ENCODE measurements at places on chromosomes 5 and 9.

DNA sequence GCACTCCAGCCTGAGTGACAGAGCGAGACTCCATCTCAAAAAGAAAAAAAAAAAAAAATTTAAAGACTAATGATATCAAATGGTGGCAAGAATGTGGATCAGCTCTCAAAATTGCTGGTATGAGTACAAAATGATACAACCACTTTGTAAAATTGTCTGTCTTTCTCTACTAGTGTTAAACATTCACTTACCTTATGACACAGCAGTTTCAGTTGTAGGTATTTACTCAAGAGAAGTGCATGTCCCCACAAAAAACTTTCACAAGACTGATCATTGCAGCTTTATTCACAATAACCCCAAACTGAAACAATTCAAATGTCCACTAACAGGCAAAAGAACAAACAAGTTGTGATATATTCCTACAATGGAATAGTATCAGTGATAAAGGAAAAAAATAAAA, 14.7 kb upstream of the CETN3 start:
- no peak for DNase-seq

DNA sequence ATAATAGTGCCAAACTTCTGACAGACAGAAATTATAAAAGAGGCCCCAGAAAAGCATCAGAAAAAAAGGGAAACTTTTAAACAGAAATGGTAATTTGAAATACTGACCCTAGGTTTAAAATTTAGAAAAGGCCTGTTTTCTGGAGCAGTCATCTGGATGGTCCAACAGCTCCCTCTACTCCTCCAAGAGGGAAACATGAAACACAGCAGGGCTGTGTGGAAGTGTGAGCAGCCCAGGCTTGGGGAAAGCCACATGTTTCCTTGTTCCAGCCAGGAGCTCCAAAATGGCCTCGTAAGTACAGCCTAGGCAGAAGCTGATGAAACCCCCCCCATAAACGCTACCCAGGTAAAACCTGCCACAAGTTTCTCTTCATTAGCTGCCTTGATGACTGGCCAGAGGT, 499.3 kb upstream of the ADAMTS16 start:
- no peak for DNase-seq

- no peak for DNase-seq
Measured at GRCh38 chr9:34338665-34339385, 9.5 kb downstream of the NUDT2 start.

DNA sequence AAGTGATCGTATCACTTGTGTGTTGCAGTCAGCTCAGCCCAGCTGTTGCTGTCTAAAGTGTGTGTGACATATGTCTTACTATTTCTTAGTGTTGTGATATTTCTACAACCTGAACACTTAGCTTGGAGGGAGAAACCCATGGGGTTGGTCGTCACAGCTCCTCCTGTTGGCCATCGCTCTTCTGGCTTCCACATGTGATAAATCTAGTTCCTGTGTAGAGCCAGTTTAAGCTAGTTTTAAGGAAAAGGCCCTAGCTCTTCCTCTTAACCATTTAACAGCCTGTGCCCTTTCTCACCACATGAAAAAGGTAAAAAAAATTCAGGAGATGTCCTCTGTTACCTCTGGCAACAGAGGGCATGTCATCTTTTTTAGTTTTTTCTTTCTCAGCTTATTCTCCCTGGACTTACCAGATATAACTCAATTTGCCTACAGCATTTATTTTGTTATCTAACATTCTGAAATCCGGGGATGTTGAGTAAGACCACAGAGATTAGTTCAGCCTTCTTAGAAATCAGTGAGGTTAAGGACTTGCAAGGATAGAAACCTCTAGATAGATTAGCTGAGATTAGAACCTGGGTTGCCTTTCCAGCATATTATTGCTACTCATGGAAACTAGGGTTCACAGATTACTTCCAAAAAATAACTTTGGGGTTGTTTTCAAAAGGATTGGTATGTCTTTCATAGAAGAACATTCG, 100.4 kb downstream of the GAPVD1 start:
- no peak for DNase-seq

GRCh38 chr9:87310827-87311523, 186.7 kb upstream of the DAPK1 start:
- no peak for DNase-seq

DNA sequence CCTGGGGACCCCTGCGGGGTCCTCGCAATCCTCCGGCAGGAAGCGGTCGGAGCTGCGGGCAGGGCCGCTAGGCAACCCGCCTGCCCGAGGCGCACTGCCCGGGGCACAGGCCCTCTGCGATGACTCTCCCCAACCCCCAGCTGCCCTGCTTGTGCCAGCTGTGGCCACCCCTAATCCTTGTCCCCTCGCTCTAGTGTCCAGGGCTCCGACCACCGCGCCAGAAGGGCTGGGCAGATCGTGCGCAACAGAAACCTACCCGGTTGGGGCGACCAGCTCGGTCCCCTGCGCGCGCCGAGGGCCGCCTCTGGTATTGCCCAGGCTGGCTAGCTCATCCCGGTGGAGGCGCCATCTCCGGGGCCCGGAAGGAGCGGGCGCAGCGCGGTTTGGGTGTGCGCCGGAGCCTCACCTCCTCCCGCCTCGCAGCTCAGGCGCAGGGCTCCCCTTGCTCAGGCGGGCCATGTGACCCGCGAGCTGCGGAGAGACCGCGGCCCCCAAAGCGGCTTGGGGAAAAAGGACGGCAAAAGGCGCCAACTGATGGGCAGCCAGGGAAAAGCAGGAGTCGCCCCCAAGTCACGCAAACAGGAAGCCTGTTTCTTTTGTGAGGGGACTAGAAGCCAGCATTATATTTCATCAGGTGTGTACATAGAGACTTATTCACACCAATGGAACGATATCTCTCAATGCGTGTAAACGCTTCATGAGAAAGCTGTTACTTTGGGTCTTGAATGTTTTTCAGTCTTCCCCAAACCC, 46.8 kb upstream of the RNF20 start:
- DNase-seq = no peak

GRCh38 chr5:111942661-111943401, 185.8 kb upstream of the NREP start:
- no peak for DNase-seq

GRCh38 chr5:61304590-61305381, 27.3 kb upstream of the ZSWIM6 start:
- DNase-seq = no peak

- no peak for DNase-seq
Measured at GRCh38 chr9:19379697-19380046, 364 bp downstream of the RPS6 start.

- no peak for DNase-seq
Measured at GRCh38 chr5:171667341-171668096, 118.1 kb upstream of the SMIM23 start.

DNA sequence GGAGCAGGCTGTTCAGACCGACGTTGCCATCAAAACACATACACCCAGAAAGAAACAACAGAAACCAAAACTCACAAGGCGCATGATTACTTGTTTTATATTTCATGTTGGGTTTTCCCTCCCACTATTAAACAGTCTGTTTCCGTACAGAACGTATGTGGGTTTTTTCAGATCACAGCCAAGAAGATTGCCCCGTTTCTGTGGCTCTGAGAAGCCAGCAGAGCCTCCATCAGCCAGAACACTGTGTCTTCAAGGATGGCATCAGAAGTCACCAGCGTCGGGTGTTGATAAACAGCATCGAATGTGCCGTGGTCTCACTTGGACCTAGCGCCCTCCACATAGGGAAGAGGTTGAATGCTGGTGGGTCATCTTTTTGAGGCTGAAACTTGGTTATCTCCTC, 42.8 kb downstream of the FAM78A start:
- DNase-seq = peak; percentile 47
